ENCODE measurements at places on chromosomes 3 and 15.

DNA sequence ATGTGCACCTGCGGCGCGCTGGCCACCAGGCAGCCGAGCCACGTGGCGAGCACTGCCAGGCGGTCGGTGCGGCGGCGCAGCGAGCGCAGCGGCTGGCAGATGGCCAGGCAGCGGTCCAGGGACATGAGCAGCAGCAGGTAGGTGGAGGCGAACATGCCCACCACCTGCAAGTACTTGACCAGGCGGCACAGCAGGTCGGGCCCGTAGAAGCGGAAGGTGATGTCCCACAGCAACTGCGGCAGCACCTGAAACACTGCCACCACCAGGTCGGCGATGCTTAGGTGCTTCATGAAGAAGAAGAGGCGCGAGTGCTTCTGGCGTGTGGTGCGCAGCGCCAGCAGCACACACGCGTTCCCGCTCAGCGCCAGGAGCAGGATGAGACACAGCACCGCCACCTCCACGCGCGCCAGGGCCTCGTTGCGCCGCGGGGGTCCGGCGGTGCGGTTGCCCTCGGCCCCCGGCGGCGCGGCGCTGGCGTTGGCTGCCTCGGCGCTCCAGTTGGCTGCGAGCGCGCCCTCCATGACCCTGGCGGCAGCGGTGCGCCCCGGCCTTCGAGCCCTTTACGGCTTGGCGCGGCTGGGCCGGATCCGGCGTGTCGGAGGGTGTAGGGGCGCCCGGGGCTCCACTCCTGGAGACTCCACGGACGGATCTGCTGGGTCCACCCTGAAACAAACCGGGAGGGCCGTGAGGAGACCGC, 1.6 kb downstream of the OXTR start:
- DNase-seq = no peak

DNA sequence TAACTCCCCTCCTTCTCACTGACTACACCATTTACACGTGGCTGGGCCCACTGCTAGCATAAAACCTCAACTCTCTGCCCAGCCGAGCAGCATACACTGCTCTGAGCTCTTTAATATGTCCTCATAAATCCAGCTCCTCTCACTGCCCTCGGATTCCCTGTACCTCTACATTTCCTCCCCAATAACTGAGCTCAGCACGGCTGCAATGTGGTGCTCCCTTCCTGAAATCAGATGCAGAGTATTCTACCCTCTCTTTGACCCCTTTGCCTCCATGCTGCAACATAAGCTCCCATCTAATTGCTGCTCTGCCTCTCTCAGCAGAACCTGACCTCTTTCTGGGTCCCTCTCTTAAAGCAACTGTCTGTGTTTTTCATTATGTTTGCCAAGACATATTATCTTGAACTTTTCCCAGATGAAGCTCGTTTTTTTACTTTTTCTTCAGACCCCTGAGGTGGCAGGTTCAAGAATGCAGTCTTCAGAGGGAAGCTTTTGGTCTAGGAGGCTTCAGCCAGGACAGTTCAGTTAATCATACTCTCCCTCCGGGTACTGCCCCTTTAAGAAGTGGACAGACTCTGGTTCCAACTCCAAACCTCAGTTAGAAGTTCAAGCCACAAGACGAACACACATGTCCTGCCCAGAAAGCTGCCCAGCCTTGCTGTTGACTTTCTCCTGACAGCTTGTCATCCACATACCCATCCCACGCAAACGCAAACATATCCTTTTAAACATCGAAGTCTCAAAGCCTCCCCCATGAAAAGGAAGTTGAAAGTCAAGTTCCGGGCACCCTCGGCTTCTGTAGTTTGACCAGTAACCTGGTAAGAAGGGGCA, 81.1 kb upstream of the NEO1 start:
- DNase-seq = no peak

DNA sequence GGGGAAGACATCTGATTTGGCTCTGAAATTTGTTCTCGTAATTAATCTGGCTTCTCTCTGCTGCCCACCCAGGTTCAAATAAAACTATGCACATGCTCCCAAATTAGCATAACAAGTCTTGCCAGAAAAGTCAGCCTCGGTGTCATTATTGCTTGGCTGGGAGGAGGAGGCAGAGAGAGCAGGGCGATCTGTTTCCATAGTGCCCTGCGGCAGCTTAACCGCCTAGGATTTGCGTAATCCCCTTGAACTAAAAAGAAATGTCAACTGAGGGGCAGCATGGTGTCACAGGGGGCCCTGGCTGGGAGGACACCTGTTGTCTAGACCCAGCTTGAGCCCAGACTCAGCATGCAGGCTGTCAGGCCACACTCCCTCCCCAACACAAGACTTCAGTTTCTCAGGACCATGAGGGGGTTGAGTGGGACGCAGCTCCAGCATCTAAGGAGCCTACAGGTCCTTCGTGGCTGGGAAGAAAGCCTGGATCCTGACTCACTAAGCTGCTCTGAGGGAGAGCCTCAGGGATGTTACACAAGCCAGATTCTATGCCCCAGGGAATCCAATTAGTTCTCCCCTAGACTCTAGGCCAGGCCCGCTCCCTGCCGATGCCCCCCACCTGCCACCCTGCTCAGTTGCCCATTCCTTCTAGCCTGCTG, 17.3 kb downstream of the MRPS11 start:
- no peak for DNase-seq

DNA sequence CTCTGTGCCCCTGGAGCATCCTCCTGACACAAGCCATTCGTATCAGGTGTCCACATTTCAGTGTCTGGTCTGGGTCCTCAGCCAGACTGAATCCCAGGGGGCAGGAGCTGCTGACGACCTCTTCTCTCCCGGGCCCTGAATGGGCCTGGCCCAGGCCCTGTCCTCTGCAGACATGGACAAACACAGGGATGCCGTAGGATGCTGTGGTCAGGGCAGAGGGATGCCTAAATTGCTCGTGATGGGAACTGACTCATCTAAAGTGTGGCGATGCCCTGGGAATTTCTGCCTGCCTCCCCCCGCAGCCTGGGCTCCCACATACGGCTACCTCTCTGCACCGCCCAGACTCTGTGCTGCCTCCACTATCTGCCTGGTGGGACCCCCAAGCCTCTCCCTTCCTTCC, 58.5 kb upstream of the CTSH start:
- no peak for DNase-seq
